ENCODE measurements at places on chromosomes 5 and 9. TPM values are rescaled to one million over a fixed set of nuclear protein-coding genes. Genes with fewer than 3 reads are reported as not detected.

Gene MAPKAP1
- total RNA-seq = 65.3 TPM

Gene ARID3C
- not detected for total RNA-seq

Gene IFNB1
- total RNA-seq = not detected

Gene FOXD1
- total RNA-seq = 3.8 TPM

Gene GPR151
- not detected for total RNA-seq

Gene THBS4
- total RNA-seq = 217 TPM

Gene NR5A1
- total RNA-seq = not detected

Gene RRAGA
- total RNA-seq = 55.7 TPM

Gene CAMK2A
- total RNA-seq = 3.8 TPM

Gene WDR31
- 17.2 TPM for total RNA-seq

Gene GDA
- total RNA-seq = 0.55 TPM

Gene C1QTNF2
- total RNA-seq = 16.9 TPM

Gene IRX4
- total RNA-seq = 0.55 TPM

Gene DBN1
- 132 TPM for total RNA-seq

Gene LCN1
- 13.0 TPM for total RNA-seq

Gene TMEM8B
- 16.6 TPM for total RNA-seq

Gene SPINK13
- not detected for total RNA-seq

Gene SLC34A3
- total RNA-seq = not detected

Gene FASTKD3
- 26.1 TPM for total RNA-seq
